EL (cell line): ENCODE measurements at places on chromosomes 16 and 17.

DNA sequence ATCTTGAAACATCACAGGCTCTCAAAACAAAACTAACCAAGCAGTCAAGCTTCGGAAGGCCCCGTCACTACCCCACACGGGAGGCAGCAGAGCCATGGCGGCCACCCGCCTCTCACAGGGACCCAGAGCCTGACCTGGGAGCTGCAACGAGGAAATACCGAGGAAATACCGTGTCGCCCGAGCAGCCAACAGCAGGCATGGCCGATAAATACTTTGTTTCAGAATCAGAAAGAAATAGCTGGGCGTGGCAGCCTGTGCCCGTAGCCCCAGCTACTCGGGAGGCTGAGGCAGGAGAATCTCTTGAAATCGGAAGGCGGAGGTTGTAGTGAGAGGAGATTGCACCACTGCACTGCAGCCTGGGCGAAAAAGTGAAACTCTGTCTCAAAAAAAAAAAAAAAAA lies 6.9 kb downstream of the LMF1 start:
- DNase-seq = no peak

GRCh38 chr16:24671455-24671954 lies 57.9 kb upstream of the TNRC6A start:
- no peak for DNase-seq

- no peak for DNase-seq
Observed at GRCh38 chr17:22270381-22270780, 578.1 kb downstream of the KCNJ18 start.

DNA sequence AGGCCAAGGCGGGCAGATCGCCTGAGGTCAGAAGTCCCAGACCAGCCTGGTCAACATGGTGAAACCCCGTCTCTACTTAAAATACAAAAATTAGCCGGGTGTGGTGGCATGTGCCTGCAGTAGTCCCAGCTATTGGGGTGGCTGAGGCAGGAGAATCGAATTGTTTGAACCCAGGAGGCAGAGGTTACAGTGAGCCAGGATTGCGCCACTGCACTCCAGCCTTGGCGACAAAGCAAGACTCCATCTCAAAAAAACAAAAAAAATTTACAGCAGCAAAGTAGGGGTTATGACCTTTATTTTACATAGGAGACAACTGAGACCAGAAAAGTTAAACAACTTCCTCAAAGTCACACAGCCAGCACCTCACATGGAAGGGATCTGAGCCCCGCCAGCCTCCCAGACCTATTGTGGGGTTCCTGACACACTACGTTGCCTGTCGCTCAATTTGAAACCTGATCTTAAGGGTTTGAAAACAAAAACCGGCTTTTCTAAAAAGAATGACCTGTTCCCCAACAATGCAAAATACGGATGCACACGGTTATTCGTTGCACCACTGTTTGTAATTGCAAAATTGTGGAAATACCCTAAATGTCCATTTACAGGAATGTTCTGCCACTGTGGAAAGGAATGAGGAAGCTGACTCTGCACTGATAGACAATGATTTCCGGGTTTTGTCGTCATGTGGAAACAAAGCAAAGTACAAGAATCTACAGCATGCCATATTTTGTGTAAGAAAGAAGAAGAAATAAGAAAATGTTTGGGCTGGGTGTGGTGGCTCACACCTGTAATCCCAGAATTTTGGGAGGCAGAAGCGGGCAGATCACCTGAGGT lies 77.2 kb downstream of the CNGB1 start:
- peak; percentile 96 for DNase-seq

GRCh38 chr17:80706463-80706867 lies 161.8 kb downstream of the RPTOR start:
- no peak for DNase-seq

- DNase-seq = no peak
Observed at GRCh38 chr17:75550139-75550465, 24.6 kb downstream of the LLGL2 start.

DNA sequence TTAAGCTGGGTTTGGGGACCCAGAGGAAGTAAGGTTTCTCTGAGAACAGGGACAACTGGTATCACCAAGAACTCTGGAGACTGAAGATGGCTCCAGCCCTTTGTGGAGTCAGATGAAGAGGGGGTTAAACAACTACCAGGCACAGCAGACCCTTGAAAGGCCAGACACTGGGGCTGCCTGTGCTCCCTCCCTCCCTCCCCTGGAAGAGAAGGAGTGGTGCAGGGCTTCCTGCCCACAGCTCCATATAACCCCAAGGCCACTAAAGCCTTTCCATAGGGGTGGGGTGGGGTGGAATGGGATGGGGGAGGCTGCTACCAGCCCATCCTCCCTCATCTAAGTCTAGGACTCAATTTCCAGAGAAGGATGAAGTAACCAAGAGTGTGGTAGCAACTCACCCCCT lies 66.7 kb downstream of the CCDC182 start:
- DNase-seq = no peak

DNA sequence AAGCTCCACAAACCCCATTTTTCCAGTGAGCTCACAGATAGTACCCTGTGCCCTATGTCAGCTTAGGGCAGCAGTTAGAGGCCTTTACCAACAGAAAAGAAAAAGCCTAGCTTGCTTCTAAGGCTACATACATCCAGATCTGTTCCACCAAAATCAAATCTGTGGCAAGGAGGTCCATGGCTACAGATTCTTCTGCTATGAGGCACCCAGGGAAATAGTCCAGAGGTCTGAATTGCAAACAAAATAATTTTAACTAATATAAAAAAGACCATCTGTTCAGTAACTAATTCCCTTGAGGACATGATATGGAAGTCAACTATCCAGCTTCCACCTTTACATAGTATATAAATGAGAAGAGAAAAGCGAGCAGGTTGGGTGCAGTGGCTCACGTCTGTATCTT lies 129.3 kb downstream of the PARN start:
- DNase-seq = no peak

DNA sequence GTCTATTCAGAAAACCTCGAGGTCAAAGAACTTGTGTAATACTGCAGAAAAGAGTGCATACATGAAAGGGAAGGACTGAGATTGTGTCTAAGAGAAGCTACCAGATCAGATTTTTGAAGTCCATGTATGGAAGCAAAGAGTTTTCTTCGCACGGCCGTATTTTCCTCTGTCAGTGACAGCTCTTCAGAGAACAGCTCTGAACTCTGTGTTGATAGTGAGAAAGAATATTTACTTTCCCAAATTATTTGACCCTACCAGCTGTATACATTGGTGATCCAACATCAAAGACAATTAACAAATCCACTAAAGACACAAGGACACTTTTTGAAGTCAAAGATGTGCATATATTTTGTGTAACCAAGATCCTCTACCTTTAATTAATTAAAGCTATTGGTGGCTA lies 107.8 kb upstream of the PSMD7 start:
- DNase-seq = no peak

DNA sequence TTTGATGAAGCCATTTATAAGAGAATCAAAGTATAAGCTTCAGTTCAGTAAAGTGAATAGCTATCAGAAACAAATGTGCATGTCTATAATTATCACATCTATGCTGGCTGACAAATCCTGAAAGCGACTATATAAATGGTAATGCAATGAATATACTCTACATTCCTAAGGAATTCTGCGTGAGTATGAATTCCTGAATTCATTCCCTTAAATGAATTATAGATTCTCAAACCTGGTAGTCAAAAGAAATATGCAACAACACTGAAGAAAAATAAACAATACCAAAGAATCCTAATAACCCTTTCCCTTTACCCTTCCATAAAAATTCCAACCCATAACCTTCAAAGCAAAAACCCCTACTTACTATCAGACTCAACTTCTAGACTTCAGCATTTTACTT lies 416.6 kb upstream of the PMFBP1 start:
- DNase-seq = peak; percentile 51

DNA sequence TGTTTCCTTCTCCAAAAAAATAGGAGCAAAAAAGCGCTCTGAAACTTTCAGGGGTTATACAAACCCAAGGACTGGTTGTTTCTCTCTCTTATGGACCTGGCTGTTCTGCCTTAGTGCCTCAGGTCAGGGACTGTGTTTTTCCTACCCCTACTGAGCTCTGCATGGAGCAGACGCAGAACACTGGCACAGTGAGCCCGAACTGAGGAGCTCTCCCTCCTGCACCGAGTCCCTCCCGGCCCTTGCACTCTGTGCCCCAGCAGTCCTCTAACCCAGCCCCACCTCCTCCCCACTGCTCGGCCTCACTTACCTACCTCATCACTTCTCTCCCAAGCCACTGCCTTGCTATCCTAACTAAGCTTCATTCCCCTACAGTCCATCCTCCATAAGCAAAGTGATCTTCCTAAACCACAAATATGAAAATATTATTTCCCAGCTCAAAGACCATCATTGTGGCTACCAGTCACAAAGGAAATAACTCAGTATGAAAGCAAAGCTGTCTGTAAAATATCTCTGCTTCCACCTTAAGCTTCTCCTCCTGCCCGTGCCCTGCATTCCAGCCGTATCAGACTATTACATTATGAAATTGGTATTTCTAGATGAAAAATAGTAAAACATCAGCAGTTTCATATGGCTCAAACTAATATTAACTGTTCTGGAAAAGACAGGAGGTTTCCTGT lies 13.6 kb downstream of the MEIOB start:
- DNase-seq = no peak

DNA sequence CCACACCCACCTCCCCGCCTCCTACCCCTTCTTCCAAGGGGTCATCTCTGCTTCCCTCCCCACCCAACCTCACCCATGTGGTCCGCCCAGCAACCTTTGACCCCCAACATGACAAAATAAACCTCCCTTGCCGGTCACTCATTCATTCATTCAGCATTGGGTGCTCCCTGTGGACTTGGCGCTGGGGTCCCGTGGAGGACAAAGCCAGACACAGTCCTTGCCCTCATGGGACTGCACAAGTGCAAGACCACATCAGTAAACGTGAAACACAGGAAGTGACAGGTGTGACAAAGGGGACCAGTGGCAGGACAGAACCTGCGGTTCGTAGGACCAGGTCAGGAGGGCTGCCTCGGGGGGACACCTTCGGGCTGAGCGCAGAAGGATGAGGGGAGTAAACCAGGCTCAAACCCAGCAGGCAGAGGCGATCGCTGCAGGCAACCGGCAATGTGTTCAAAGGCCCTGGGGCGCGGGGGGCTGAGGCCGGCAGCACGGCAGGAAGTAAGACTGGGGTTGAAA lies 185.4 kb downstream of the SEC14L1 start:
- DNase-seq = no peak

GRCh38 chr17:57910462-57911420 lies 44.5 kb downstream of the CUEDC1 start:
- no peak for DNase-seq

DNA sequence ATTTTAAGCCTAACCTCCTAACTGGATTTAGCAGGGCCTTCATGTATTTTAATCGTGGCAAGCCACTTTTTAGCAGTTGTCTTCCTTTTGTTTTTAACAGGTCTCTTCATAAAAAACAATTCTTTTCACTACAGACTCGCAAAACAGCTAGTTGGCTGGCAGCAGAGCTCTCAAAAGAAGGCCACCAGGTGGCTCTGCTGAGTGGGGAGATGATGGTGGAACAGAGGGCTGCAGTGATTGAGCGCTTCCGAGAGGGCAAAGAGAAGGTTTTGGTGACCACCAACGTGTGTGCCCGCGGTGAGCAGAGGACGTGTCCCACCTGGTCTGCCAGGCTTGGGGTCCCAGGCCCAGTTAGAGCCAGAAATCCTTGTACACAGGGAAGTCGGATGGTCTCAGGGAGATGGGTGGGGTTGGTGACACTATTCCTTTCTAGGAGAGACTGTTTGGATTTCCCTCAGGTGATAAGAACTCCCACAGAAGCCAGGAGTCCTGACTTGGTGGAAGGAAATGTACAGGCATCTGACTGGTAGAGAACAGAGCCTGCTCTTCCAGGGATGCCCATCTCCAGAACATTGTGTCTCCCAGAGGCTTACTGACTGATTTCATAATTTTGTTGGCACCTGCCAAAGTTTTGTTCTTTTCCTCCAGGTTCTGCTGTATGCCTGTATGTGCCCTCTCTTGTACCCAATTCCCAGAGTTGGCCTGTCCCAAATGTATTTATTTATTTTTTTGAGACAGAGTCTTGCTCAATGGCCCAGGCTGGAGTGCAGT lies 14.9 kb upstream of the DDX19A start:
- no peak for DNase-seq

DNA sequence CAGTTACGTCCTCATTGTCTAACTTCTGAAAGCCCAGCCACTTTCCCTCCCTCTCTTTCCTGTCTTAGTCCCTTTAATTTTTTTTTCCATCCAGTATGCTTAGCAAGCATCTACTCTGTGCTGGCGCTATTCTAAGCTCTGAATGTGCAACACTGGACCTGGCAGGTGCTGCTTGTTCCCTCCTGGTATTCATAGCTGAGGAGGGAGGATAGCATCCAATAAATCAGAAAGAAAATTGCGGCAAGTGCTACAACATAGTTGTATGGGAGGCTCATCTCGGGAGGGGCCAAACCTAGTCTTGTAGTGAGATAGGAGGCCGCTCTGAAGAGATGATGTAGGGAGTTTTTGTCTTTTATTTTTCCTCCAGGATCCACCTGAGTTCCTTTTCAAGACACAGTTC lies 457.3 kb upstream of the HSBP1 start:
- no peak for DNase-seq

DNA sequence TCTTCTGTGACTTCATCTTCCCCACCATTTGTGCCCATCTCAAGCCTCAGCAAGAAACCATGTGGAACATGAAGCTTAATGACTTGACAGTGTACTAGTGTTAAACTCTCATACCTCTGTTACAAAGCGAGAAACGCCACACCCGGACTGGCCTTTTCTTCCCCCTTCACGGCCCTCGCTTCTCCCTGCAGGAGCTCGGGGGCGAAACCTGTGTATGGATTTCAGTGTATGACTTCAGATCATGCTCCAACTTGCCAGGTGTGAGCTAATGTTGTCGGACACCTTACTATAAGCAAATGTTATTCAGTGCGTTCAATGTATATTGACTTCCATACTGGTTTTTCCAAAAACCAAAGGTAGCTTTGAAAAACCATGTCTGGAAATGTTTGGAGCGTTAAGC lies 20.1 kb upstream of the SLC5A11 start:
- no peak for DNase-seq

DNA sequence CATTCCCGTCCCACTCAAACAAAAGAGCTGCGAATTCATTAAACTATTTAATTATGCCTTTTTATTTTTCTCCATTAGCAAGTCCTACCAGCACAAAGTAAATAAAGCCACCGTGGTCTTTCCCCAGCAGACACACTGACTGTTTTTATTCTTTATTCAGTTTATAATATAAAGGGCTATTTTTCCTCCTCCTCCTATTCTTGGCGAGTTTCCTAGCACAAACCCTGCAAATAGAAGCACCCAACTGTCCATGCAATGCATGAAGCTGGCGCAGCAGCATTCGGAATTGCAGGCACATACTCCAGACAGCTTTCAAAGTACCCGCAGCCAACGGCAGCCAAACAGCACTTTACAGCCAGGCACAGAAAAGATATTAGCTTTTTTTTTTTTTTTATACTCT lies 583.4 kb upstream of the PSMD7 start:
- DNase-seq = no peak
